ENCODE measurements at places on chromosomes 7 and 10.

- no peak for DNase-seq
These were observed 40.0 kb upstream of the PTPN12 start for GRCh38 chr7:77497079-77497478.

- no peak for DNase-seq
These were observed 472.6 kb upstream of the CNTNAP2 start for GRCh38 chr7:145643981-145644380.

- no peak for DNase-seq
These were observed 272.2 kb upstream of the NEBL start for GRCh38 chr10:21169271-21169670.

DNA sequence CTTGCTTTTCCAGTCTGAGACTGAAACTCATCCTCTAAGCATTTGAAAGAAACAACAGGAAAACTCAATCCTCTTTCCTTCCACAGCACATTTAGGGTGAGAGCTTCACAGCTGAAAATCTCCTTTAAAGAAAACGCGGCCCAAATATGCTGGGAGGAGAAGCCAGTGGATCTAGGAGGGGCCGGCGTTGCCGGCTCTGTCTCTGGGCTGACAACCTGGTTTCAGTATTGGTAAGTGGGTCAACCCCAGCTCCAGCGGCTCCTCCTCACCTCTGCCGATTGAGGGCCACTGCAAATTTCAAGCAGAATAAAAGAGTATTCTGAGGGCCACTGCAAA, 75.3 kb upstream of the CPXM2 start:
- no peak for DNase-seq

DNA sequence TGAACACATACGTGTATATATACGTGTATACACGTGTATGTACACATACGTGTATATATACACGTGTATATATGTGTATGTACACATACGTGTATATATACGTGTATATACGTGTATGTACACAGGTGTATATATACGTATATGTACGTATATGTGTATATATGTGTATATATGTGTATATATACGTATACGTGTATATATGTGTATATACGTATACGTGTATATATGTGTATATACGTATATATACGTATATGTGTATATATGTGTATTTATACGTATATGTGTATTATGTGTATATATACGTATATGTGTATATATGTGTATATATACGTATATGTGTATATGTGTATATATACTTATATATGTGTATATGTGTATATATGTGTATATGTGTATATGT, 44.3 kb downstream of the CD36 start:
- DNase-seq: no peak

DNA sequence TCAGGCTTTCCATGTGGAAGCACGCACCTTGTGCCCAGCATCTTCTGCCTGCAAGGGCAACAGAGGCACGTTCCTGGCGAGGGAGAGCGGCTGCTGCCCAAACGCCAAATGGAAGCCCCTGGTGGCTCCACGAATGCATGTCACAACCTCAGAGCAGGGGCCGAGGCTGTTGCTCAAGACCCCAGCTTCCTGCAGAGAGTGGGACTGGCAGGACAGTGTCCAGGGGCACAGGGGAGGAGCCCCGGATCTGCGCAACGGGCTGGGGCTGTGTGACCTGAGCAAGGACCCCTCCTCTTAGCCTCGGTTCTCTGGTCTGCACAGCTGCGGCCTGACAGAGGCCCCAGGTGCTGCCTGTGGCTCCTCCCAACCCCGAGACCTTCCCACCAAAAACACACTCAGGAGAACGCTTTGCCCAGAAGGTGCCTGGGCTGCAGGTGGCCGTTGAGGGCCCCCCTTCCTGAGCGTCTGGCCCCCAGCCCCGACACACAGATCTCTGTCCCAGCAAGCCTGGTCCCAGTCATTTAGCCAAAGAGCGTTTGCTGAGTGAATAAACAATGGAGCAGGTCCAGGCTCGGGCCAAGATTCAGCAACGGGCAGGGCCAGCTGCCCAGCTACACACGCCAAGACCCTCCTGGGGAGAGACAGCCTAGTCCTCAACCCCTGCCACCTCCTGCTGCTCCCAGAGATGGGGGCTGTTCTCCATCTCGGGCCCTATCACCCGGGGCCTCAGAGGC, 1.2 kb downstream of the MICALL2 start:
- no peak for DNase-seq

- no peak for DNase-seq
These were observed 36.6 kb upstream of the SEMA3A start for GRCh38 chr7:84231157-84231556.

GRCh38 chr7:15795393-15795792, 108.9 kb upstream of the MEOX2 start:
- DNase-seq: peak; percentile 86

- no peak for DNase-seq
These were observed 396.5 kb upstream of the PFKP start for GRCh38 chr10:2670864-2671263.

DNA sequence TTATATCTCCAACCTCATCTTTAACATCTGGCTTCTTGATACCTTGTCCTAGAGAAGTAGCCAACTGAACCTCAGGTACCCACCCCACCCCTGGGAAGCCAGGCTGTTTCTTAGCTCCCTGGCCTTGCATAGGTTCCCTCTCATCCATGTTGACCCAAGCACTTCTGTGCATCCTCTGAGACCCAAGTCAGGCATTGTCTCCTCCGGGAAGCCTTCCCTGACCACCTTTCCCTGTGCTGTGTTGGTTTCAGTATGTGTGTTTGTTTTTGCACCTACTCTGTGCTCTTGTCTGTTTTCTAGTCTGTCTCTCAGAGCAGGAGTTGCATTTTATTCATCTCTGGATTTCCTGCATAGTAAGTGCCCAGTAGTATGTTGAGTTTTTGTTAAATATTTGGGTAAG, 93.4 kb upstream of the ANLN start:
- DNase-seq: no peak

DNA sequence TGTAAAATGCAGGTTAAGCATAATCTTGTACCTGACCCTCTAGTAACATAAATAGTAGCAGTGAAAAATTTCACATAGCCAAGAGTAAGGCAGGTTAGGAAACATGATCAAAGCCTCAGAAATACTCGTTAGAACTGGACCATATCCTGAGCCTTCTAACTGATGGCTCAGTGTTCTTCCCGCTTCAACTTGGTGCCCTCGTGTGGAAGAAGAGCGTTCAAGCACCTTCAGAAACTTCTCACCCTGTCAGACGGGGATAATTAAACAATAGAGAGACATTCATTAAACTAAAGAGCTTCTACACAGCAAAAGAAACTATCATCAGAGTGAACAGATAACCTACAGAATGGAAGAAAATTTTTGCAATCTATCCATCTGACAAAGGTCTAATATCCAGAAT, 124.5 kb downstream of the MYOF start:
- no peak for DNase-seq

DNA sequence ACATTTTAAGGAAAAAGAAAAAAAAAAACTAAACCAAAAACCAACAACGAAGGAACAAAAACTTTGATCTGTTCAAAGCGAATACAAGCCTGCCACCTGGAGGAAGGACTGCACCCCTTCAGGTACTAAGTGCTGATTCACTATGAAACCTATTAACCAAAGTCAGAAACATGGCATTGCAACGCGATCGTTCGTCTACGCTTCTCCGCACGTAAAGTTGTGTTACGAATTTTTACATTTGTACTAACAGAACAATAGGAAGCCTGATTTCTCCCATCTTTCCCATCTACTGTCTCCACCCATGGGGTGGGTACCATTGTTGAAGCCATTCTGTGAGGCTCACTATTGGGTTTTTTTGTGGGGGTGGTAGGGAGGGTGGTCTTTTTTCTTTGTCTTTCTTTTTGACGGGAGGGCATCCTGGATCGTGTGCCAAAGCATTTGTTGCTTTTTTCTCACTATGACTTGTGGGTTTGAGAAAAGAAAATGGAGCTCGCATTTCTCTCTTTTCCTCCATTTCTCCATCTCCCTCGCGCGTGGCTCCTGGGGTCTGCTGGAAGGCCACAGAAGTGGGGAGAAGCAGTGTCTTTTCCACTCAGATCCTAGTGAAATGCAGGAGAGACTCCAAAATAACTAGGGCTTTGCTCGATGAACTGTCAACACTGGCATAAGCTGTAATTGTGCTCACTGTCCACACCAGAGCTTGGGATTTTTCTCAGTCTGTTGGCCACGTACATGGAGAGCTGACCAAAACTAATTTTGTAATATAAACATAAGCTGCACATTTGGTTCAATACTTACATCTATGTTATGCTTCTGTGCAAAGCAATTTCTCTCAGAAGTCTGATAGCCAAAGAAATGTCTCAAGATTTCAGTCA, 100.9 kb upstream of the YAE1 start:
- peak; percentile 55 for DNase-seq

DNA sequence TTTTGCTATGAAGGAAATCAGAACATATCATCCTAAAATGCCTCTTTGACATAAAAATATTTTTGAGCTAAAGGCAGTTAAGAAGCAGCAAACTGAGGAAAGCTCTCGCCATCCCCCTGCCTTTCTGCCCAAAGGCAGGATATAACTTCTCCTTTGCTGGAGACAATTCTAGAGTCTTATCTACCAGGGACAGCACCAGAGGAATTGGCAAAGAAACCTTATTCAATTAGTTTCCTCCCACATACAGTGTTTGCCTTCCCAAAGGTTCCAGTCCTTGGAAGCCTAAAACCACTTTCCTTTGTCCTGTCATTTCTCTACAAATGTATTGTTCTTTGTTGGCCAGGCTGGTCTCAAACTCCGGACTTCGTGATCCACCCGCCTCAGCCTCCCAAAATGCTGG, 33.7 kb downstream of the MASTL start:
- DNase-seq: no peak

DNA sequence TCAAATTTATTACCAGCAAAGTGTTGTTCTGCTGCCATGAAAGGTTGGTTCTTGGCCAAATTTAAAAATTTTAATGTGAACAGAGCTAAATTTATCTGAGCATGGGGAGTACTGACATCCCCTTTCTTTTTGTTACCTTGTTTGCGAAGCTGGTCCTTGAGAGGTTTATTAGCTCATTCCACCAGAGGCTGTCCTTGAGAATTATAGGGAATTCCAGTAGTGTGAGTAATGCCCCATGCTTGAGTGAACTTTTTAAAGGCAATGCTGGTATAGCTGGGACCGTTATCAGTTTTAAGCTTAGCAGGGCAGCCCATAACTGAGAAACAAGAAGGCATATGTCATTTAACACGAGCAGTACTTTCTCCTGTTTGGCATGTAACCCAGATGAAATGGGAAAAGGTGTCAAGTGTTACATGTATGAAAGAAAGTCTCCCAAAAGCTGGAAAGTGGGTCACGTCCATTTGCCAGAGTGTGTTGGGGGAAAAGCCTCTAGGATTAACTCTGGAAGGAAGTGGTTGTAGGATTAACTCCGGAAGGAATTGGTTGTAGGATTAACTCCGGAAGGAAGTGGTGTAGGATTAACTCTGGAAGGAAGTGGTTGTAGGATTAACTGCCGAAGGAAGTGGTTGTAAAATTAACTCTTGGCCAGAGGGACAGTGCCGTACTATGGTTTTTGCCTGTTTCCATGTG, 37.3 kb upstream of the AKR1C2 start:
- no peak for DNase-seq

GRCh38 chr7:7191137-7191536, 8.8 kb downstream of the C1GALT1 start:
- no peak for DNase-seq

GRCh38 chr7:159032753-159033472, 111.8 kb downstream of the VIPR2 start:
- no peak for DNase-seq

- no peak for DNase-seq
These were observed 72.5 kb upstream of the TPK1 start for GRCh38 chr7:144908324-144908723.

- no peak for DNase-seq
These were observed 170.0 kb downstream of the PTEN start for GRCh38 chr10:88033385-88033784.

GRCh38 chr7:5612695-5613094, 168.8 kb downstream of the RNF216 start:
- no peak for DNase-seq

- DNase-seq: no peak
These were observed 351.5 kb upstream of the AUTS2 start for GRCh38 chr7:69246758-69247157.

DNA sequence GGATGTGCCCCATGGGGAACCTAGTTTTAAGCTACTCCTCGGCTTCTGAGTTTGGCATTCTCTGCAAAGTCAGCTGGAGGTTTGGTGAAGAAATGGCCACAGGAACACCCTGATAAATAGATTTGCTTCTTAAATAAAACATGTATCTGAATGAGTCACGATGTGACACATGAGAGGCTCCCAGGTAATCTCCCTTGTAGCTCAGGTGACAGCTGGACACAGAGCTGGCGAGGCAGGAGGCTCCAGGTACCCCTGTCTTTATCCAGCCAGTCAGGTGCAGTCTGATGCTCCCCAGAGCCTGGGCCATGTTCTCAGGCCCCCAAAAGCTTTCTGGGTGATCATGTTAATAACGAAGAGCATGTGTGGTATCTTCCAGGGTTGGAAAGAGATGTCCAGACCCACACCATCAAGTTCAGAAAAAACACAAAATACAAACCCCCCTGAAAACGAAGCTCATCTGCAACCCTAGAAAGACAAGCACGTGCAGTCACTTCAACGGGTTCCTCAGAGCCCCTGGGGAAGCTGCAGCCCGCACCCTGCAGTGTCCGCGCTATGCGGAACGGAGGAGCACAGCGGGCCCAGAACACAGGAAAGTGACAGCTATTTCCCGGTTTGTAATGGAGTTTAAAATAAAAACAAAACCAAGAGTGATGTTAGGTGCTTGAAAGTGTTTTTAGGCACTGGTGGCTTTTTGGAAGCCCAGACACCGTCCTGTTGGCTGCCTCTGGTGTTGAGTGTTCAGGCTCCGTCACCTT, 69.4 kb downstream of the ZRANB1 start:
- DNase-seq: no peak

GRCh38 chr7:155215576-155216325, 81.9 kb upstream of the INSIG1 start:
- no peak for DNase-seq

DNA sequence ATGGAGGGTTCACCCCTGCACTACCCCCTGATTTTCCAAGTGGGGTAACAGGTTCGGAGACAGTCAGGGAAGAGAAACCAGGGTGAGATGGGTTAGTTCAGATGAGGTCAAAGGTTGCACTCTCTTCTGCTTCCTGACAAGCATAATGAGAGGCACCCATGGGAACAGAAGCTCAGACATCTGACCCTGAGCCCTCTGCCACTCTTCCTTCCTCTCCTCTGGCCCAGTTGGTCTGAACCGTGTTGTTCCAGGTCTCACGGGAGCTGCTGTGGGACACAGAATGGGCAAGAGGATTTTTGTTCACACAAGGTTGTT, 38.4 kb downstream of the DNAJB12 start:
- no peak for DNase-seq

DNA sequence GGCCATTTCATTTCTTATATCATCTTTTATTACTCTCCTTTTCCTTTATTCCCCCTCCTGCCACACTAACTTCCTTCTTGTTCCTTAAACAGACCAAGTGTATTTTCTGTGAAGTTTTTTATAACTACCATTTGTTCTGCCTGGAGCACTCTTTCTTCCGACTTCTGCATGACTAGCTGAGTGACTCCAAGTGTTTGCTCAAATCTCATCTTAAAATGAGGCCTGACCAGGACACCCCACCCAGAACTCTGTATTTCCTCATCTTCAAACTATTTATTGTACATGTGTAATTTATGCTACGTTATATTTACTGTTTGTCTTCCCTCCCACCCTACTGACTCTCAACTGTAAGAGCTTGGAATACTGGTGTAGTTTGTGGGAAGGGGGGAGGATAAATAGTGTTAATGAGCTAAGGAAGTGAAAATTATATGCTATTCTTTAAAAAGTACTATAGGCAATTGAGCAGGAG, 3.2 kb downstream of the MINDY3 start:
- DNase-seq: no peak

- DNase-seq: no peak
These were observed 50.8 kb downstream of the CH25H start for GRCh38 chr10:89156161-89156835.

Data from muscle of arm (tissue), 14 donors.